ENCODE measurements at places on chromosomes 4 and X.

- DNase-seq: no peak
These were observed 24.1 kb downstream of the MSMO1 start for GRCh38 chr4:165351359-165352130.

GRCh38 chr4:179051206-179051605 is 1609.0 kb upstream of the AGA start:
- DNase-seq: no peak

DNA sequence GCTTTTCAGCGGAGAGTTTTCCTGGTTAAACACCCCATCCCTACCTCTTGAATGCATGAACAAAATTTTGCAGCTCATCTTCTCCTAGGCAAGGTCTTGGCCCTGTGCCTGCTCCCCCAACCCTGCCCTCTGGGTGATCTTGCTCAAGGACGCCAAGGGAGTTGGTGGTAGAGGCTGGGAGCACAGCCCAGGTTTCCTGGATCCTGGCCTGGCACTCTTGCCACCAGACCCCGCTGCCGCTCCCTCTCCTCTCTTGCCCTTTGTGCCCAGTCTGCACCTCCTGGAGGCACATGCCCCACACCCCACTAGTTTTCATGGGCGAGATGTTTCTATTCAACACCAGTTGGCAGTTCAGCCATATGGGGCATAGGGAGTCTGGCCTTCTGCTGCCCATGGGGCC is 37.3 kb downstream of the TSC22D3 start:
- no peak for DNase-seq

DNA sequence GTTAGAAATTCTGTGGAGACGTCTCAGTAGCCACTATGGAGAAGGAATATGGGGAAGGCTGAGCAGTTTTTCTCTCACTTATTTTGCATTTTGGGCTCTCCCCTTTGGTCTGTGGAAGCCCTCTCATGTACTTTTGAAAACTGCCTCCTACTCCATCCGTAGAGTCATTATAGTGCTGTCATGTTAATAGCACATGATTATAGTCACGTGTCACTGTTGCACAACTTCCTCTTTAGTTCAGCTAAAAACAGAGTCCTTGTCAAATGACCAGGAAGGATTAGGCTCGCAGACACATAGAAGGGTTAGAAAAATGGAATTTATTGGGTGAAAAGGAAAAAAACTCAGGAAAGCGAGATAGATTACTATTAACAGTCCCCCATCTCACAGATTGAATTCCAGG is 258.2 kb upstream of the CXorf51A start:
- no peak for DNase-seq

GRCh38 chr4:94516999-94517398 is 65.3 kb downstream of the PDLIM5 start:
- DNase-seq: no peak

GRCh38 chr4:57156242-57156990 is 46.2 kb upstream of the IGFBP7 start:
- no peak for DNase-seq

DNA sequence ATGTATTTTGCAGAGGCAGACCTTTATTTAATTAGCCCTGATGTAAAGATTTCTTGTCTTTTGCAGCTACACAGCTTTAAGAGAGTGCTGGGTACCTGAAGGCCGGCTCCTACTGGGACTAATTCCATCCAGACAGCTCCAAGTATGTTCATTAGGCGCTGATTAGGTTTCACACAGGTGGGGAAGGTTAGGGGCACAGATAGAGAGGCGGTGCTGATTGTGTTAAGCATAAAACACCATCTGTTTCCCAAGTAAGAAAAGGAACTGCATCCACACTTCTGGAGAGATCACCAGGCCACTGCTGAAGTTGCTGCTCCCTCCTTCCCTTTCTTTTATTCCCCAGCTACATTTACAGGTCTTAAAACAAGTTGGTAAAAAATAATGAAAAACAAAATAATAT is 349.5 kb downstream of the ZIC3 start:
- DNase-seq: no peak

DNA sequence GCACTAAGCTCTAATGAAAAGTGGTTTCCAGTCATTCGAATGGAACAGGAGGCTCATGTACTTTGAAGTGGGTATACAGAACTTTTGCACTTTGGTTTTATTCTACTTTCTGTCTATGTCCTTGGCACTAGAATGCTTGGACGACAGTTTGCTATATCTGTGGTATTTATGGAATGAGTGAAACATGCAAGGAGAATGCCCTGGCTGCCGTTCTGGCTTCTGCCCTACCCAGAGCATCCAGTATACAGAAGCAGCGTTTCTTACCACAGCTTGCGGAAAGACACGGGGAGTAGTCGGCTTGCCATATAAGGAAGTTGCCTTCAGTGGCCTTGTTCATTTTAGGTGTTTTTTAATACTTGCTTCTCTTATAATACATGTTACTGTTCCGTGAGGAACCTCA is 98.0 kb downstream of the TBL1X start:
- no peak for DNase-seq

GRCh38 chrX:124215786-124216185 is 116.7 kb upstream of the TEX13D start:
- peak; percentile 71 for DNase-seq

DNA sequence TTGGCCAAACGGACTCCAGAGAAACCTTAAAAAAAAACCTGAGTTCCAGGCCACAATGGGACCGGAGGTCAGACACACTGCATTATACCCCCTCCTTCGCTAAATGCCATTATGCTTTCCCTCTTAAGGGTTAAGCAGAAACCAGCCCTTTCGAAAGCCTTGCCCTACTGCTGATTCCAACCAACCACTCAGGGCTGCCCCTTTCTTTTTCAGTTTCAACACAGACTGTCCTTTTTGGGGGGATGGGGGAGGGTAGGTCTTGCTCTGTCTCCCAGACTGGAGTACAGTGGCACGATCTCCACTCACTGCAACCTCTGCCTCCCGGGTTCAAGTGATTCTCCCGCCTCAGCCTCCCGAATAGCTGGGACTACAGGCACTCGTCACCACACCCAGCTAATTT is 49.5 kb upstream of the MAN2B2 start:
- no peak for DNase-seq

DNA sequence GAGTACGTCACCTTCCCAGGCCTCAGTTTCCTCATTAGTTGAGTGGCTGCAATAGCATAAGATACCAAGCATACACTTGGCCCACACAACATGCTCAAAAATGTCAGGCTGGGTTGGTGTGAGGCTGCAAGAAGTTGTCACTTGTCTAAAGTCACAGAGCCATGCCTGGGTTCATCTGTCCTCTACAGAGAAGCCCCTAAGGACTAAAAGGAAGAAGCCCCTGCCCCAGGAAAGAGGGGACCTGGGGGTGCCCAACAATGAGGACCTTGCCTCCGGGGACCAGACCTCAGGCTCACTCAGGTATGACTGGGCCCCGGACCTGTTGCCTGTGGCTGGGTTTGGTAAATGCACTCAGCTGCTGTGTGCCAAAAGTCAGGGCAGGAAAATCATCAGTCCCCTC is 82.7 kb downstream of the CRMP1 start:
- no peak for DNase-seq

DNA sequence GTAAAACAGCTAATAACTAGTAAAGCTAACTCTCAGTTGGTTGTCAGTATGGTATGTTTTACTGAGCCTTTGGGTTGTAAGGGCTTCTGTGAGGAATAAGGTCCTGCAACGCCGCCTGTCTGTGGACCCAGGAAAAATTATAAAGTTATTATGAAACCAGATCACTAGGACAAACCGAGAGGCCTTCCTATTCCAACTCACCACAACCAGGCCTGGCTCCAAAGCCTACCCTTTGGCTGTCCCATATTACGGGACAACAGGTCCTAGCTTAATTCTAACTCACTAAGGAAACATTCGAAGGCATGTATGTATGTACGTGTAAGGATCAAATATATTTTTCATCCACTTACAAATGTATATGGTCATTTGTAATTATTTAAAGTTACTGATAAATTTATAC is 1.4 kb downstream of the ANKRD17 start:
- DNase-seq: peak; percentile 74

DNA sequence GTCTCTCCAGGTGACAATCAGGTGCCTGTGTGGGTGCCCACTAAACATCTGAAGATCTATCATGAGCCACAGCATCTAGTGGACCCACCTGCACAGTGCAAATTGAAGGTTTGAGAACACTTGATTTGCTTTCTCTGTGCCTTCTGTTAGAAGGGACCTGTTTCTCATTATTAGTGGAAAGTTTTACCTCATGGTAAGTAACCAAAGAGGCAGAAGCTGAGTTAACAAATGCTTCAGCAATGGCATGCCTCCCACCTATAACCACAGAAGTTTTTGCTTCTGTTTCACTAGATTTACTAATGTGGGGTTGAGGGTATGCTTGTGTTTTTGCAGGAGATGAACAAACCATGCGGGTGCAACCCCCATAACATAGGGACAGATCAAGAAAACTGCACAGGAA is 297.4 kb upstream of the DKK2 start:
- no peak for DNase-seq

- DNase-seq: no peak
These were observed 3.2 kb upstream of the RIPPLY1 start for GRCh38 chrX:106906361-106906760.

- no peak for DNase-seq
These were observed 15.8 kb upstream of the ACE2 start for GRCh38 chrX:15616531-15616930.

DNA sequence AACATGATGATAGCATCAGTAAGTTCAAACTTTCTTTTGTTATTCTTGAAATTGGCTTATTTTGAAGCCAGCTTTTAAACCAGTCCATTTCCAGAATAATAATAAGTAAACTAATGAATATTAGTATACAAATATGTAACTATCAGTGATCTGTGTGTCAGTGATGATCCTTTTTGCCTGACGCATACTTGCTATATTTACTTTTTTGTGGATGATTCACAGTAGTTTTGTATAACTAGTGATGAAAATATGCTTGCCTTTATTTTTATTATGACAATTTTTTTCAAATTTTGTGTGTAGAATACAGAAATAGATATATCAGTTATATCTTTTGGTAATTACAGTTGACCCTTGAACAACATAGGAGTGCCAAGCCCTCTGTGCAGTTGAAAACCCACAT is 49.5 kb downstream of the USP53 start:
- no peak for DNase-seq

DNA sequence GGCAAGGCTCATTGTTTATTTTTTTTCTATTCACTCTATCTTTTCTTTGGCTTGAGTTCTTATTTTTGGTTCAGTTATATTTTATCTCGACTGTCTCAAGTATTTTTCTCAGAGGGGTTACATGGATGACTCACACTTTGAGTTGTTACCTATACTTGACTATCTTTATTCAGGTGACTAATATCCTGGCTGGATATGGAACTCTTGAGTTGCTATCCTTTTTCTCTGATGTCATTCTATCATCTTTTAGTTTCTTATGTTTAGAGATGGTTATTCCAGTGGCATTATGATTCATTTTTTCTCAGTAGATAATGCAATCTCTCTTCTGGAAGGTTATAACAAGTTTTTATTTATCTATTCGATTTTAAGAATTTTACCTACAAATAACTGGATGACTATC is 117.9 kb downstream of the COX18 start:
- no peak for DNase-seq

DNA sequence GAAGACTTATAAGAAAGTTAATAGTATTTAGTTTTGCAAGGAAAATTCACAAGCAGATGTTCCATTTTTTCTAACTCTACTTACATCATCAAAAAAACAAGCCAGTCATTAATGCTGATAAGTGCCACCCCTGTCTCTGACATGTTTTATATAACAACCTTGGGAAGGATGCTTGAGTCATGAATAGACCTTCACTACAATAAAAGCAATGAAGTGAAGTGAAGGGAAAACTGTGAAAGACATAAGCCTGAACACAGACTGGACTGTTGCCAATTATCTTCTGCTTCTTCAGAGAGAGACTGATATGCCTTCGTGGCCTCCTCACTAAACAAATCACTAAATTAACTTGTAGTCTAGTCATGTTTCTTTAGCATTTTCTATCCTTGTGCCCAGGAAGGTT is 353.2 kb downstream of the PDHA2 start:
- DNase-seq: no peak

DNA sequence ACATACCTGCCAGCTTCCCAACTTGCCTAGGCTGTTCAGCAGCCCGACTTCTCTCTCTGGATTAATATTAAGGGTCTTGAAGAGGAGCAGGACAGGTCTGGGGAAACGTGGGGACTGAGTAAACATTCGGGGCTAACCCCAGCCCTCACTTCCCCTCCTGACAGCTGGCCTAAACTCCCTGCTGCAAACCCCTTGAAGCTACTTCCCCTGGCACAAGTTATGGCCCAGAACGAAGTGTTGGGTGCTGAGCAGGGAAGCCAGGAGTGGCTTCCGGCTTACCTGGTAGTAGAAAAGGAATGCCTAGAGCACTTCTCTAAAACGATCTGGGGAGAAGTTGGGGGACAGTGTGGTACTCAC is 200.0 kb downstream of the BCOR start:
- no peak for DNase-seq

DNA sequence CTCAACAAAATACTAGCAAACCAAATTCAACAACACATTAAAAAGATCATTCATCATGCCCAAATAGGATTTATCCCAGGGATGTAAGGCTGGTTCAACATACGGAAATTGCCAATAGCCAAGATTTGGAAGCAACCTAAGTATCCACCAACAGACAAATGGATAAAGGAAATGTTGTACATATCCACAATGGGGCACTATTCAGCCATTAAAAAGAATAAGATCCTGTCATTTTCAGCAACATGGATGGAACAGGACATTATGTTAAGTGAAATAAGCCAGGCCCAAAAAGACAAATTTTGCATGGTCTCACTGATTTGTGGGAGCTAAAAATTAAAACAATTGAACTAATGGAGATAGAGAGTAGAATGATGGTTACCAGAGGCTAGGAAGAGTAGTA is 82.0 kb upstream of the FAM241A start:
- DNase-seq: no peak

- DNase-seq: no peak
These were observed 149.5 kb downstream of the EDA2R start for GRCh38 chrX:66489339-66489738.

DNA sequence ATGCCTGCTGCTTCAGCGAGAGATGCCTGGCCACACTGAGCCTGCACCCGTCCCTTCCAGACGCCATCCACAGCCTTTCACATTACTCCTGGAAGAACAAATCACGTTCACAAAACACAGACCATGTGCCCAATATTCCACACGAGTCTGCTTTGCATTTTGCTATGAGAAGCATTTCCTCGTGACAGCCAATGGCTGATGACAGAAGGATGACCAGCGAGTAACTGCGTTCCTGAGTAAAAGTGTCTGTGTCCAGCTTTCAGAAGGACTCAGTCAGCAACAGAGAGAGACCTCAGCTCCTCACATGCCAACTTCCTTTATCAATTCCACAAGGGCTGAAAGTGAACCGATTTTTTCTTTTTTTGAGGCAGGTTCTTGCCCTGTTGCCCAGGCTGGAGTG is 19.5 kb downstream of the NAT8L start:
- DNase-seq: no peak

GRCh38 chrX:10697616-10698317 is 77.4 kb upstream of the MID1 start:
- no peak for DNase-seq

DNA sequence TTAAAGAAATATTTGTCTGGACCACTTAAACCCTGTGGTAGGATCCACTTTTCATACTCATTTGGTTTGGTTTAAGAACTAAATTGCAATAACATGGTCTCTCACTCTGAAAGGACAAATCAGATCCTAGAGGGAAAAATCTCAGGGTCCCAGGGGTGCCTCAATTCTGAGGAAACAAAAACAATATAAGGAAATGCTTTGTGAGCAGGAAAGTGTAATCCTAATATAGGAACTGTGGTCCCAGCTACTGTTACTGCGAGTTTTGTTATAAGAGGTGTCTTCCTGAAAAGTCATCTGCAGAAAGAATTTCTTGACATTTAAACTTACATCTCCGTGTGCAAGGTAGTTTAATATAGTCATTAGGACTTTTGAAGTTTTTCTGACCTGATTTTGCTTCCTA is 420.1 kb upstream of the LCORL start:
- no peak for DNase-seq
